ENCODE measurements at places on chromosomes 12 and 14.

DNA sequence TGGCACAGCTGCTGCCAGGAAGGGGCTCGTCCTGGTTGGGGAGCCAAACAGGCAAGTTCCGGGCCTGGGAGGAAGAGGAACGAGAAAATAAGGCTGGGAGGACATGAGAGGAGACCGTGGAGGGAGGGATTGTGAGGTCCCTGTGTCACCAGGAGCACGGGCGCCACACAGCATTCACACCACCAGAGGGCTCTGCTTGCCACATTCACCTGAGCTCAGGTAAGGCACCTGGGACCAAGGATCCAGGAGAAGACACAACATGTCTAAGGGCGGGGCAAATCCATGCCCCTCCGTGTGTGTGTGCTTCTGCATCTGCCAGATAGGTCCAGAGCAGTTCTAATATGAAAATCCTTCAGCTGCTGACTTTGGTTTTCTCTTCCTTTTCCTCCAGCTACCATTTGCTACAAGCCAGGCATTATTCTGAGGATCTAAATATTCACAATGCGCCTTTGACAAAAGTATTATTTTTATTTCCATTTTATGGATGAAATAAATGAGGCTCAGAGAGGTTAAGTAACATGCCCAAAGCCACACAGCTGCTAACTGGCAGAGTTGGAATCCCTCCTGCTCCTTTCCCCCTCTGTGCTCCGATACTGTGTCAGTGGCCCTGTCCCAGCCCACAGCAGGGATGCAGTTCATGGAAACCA, 14.6 kb downstream of the RAPGEF3 start:
- DNase-seq: no peak

GRCh38 chr12:101086490-101087135, 123.4 kb downstream of the SLC5A8 start:
- DNase-seq: peak; percentile 47

- DNase-seq: no peak
These were observed 59.3 kb upstream of the CCDC91 start for GRCh38 chr12:28130625-28131598.

DNA sequence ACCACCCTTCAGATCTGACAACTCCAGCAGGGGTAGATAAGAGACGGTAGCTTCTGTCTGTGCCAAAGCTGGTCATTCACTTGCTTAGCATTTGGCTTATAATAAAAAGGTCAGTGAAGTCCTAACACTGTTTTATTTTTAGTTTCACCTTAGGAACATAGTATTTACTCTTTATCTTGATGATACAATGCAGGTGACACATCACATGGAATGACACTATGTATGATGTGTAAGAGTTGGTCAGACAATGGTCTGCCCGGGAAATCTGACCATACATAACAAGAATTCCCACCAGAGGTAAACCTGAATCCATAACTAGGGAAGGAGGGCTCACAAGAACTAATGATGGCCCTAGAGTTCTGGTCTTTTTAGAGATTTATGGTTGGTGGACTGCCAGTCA, 66.6 kb downstream of the IFNG start:
- no peak for DNase-seq

GRCh38 chr14:103216857-103217256, 93.6 kb downstream of the TNFAIP2 start:
- DNase-seq: no peak

DNA sequence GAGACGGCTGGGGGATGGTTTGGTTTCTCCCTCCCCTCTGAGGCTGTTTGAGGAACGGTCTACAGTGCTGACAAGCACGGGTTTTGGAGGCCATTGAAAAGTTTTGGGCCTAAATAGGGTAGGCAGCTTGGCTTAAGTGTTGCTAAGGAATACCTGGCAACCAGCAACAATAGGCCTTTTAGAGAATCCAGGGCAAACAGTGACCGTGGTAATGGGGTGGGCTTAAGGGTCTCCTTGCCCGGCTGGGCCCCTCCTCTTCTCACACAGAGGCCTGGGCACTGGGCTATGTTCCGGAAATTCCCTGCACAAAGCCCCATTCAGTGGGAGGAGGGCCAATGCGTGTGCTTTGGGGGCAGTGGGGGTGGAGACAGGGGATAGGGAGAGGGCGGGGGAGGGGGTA, 55.4 kb downstream of the ASCL1 start:
- no peak for DNase-seq

DNA sequence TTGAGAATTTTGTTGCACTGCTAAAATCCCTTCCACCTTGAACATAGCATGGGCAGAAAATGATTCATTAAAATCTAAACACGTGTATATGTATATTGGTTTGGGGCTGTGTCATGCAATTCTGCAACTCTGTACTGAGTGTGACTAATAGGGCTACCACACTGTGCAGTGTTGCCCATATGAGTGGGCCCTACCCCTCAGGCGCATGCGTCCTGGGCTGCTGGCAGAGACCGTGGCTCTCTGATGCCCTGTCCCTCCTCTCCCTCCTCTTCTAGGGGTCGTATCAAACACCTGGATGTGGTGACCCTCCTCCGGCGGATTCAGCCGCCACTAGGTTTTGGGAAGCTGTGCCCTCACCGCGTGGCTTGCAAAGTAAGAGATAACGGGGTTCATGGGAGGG, 128.4 kb upstream of the FKBP4 start:
- DNase-seq: no peak

GRCh38 chr12:9794484-9795093, 32.7 kb upstream of the KLRF1 start:
- no peak for DNase-seq

GRCh38 chr14:100078216-100078803, 13.1 kb downstream of the EVL start:
- DNase-seq: no peak

DNA sequence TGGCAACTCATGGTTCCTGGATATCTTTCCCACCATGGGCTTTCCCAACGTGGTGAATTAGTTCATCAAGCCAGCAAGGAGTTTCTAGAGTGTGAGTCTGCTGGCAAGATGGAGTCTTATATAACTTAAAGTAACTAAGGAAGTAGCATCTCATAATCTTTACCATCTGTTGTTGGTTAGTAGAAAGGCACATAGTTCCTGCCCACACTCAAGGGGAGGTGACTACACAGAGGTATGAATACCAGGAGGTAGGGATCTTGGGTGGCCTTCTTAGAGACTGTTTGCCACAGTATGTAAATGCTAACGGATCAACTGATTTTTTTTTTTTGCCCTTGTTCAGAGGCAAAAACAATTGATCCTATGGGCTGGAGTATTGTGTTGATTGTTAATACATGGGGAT, 446.9 kb downstream of the ATP23 start:
- no peak for DNase-seq

GRCh38 chr14:22837114-22837749, 847 bp downstream of the MMP14 start:
- no peak for DNase-seq

GRCh38 chr14:20611277-20611676, 20.1 kb upstream of the RNASE12 start:
- no peak for DNase-seq

- no peak for DNase-seq
These were observed 27.6 kb downstream of the KITLG start for GRCh38 chr12:88552610-88553079.

DNA sequence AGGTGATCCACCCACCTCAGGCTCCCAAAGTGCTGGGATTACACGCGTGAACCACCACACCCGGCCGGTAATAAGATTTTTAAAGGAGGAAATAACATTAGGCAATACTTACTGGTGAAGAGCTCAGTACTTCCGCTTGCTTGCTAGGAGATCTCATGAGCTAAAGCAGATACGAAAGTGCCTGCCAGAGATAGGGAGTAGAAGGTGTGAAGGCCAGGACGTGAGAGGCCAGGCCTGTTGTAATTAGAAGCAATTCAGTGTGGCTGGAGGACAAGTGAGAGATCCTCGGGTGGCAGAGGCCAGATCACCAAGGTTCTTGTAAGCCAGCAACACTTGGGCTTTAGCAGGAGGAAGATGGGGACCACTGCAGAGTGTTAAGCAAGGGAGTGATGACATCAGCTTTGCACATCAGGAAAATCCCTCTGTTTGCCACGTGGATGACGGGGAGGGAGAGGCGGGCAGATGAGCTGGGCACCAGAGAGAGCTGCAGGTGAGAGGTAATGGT, 7.6 kb downstream of the TECPR2 start:
- DNase-seq: no peak

- DNase-seq: no peak
These were observed 13.3 kb downstream of the MOAP1 start for GRCh38 chr14:93171376-93171775.

DNA sequence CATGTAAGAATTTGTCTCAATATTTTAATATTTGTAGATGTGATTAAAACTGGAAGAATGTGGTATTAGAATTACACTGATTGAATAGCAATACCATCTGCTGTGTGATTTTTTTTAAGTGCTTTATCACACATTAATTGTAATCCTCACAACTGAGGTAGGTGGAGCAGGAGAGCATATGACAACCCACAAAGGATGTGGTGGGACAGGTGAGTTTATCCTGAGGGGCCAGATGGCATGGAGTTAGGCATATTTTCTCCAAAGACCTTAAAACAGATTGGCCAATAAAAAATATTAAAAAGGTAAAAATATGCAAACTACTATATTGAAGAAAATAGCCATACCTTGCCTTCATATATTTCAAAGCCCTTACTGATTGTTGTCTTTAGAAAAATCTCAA, 7.8 kb downstream of the LRRC10 start:
- DNase-seq: no peak

DNA sequence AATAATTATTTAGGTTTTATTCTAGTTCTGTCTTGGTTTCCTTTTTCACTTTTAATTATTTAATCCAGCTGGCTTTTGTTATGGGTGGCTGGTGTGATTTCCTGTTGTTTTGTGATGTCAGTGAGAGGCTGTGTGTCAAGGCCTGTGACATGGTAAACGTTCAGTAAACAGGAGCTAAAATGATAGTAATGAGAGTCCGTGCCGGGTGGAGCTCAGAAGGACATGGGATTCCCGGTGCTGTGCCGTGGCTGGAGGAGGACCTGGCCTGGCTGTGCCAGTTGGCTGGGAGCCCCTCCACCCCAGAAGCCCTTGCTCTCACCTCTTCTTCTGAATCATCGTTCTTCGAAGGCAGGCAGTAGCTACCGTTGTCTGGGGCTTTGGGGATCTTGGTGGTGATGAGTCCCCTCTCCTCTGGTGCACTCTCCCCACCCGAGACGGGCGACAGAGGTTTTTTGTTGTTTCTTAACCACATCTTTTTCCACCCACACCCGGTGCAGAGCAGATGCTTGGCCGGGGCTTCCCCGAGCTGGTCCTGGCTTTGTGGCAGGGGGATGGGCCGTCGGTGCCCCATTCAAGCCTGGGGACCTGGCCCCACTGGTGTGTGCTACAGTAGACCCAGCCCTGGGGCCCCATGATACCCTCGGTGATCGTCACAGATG, 29.1 kb downstream of the SH2B3 start:
- peak; percentile 3 for DNase-seq

- no peak for DNase-seq
These were observed 2.7 kb upstream of the RPS6KA5 start for GRCh38 chr14:91063119-91063518.

GRCh38 chr12:67651132-67651695, 2.7 kb downstream of the DYRK2 start:
- DNase-seq: no peak

DNA sequence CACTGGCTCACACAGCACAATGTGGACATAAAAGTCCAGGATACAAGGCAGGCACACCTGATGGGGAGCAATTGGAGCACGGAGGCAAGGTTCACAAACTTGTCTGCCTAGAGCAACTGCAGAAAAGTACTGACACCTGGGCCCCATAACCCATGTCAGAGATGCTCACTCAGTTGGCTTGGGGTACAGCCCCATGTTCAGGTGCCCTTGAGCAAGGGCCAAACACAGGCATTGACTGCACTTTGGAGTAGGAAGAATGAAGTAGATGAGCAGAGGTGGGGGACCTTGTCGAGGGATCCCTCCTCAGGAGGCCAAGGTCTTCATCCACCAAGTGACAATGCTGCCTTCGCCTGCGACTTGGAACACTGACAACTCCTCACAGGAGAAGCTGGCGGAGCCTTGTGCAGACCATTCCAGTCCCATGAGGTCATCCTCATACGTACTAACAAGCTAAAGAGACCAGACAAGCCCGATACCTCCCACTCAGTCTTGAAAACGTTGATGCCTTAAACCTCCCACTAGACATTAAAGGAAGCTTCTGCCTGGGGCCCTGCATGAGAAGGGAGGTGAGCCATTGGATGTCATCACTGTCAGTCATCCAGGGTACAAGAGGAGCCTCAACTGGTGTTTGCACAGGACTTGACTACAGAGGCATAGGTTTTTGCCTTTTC, 42.5 kb upstream of the C14orf180 start:
- no peak for DNase-seq

DNA sequence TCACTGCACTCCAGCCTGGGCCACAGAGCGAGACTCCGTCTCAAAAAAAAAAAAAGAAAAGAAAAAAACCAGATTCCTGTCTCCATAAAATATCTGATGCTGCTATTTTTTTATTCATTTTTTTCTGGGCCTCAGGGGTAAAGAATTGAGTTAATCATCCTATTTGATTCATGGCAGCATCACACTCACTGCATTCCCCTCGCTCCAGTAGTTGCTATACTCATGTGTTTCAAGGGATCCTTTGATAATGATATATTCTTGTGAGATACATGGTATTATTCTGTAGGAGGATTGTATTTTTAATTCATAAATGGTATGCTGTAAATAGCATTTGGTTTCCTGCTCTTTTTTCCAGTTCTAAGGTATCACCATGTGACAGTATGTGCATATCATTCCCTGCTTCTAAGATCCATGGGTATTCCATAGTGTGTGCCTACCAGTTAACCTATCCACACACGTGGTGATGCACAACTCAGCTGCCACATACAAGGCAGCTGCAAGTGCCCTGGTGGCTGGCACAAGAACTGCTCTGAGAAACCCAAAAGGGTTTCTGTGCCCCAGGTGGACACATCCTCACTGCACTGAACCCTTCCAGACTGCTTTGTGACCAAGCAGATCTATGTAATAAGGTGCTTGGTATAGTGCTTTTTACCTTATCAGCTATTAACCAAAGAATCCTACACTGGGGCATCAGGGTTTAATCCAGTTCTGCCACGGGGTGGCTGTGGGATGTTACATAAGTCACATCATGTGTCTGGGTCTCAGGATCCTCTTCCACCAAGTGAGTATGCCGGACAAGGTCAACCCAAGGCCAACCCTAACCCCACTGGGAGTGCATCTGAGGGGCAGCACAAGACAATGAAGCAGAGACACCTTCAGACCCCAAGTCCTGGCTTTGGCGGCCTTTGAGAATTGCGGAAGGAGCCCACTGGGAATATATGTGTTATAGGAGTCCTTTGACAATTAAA, 74.6 kb downstream of the ZFP36L1 start:
- no peak for DNase-seq

DNA sequence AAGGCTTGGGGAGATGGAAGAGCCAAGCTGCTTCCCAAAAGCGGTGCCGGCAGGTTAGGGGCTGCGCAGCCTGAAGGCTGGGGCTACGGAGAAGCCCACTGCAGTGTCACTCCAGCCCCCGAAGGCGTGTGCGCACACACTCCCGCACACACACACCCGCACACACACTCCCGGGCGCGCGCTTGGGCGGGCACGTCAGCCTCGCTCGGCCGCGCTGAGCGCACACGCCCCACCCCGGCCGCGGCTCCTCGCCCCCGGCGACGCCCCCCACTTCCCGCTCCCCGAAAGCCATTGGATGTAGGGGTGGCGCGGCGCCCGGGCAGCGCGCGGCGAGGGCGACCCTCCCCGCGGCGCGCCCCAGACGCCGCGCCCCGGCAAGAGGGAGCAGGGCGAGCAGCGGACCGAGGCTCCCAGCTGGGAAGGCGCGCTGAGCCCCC, at the start of gene KCNK10:
Gene KCNK10 (minus strand): TSS at position 184 of the 437 bp plus-strand sequence. CDS start 471 bp downstream, outside the sequence.
- peak; percentile 9 for DNase-seq

All from endothelial cell (in vitro differentiated cells).